ENCODE measurements at places on chromosomes 11 and 22.

DNA sequence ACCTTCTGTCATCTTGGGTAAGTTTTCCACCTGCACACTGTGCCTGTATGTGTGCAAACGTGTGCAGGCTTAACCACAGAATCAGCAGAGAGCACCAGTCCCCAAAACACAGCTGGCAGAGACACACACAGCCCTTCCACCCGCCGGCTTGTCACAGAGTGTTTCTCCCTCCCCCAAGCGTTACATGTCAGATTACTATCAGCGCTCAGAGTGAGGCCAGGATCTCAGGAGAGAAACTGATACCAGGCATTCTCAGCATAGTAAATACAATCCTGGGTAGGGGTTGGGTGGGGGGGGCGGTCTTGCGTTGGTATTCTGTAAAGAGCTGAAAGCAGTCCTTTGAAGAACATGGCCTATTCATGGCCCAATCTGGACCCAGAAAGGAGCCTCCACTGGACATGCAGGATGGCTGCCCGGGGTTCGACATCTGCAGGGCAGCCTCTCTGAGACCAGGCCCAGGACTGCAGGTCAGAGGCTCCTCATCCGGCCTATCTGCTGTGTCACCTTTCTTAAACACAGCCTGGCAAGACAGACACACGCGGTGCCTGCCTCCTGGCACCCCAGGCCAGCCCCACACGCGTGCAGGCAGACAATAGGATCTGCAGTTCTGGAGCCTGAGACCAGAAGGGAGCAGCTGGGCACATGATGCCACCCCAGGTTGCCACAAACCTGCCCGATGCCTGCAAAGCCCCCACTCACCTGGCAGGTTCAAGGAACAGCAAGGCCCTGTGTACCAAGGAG is 1.7 kb downstream of the OSBPL5 start:
- no peak for DNase-seq

DNA sequence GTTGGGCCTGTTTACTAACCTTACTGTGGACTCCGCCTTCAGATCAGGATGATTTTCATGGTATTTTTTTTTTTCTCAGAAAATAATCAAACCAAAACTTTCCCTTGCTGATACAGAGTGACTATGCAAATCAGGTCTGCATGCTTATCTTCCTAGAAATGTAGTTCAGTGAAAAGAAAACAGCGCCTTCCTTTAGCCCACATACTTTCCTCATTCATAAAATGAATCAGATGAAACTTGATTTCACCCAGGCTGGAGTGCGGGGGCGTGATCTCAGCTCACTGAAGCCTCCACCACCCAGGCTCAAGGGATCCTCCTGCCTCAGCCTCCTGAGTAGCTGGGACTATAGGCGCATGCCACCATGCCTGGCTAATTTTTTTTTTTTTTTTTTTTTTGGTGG is 26.0 kb downstream of the ZNRF3 start:
- no peak for DNase-seq

- DNase-seq, result no peak
These were observed 4.3 kb downstream of the INPPL1 start for GRCh38 chr11:72228844-72229231.

DNA sequence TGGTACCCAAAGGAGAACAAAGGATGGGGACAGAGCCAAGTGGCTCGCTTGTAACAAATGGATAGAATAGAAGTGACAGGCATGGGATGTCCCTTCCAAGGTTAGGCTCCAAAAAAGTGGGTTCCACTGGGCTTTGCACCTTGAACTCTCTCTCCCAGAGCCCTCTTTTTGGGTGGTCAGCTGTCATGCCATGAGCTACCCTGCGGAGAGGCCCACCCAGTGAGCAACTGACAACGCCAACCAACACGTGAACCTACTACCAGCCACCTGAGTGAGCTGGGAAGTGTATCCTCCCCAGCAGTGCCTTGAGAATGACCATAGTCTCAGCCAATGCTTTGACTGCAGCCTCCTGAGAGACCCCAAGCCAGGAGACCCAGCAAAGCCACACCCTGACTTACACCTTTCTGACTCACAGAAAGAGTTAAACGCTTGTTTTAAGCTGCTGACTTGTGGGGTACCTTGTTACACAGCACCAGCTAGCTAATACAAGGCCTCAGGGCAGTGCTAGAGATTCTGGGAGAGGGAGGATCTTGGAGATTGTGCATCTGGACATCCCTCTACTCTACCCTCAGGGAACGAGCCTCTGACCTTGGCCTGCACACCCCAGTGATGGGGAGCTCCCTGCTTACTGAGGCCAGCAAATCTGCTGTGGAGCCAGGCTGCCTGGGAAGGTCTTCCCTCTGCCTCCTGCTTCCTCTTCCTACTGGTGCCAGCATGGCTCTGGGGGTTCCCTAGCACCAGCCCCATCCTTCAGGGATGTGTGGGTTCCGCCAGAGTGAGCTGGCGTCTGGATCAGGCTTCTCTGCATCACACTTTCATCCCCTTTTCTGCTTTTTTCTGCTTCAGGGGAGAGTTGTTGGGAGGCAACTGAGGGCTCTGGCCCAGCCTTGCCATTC is 29.1 kb upstream of the RFPL3 start:
- no peak for DNase-seq

DNA sequence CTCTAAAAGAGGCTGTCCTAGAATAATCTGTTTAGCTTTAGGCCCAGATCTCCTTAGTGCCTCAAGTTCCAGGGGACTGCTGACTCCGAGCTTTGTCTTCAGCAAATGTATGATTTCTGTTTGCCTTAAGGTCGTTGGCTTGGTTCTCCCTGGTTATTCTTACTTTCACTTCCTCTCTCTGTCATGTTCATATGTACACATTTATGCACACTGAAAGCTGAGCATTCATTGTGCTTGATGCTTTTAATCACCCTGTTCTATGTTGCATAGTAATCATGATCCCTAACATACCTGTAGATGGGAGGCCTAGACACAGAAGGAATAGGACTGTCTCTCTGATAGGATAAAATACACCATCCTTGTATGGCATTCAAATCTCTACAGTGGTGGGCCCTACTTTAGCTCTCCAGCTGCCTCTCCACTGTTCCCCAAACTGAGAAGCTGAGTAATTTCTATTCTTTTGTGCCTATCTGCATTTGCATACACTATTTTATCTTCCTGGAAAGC is 7.2 kb downstream of the PPFIBP2 start:
- no peak for DNase-seq

- no peak for DNase-seq
These were observed 31.2 kb downstream of the ARHGAP8 start for GRCh38 chr22:44783581-44783980.

GRCh38 chr22:40204321-40205116 is 26.8 kb downstream of the TNRC6B start:
- DNase-seq, result no peak

GRCh38 chr11:9130297-9130696 is 38.9 kb upstream of the SCUBE2 start:
- peak; percentile 47 for DNase-seq

- DNase-seq, result peak; percentile 62
These were observed 76.5 kb upstream of the ARFGAP3 start for GRCh38 chr22:42933485-42934091.

GRCh38 chr11:44671234-44671633 is 55.5 kb upstream of the TSPAN18 start:
- no peak for DNase-seq

DNA sequence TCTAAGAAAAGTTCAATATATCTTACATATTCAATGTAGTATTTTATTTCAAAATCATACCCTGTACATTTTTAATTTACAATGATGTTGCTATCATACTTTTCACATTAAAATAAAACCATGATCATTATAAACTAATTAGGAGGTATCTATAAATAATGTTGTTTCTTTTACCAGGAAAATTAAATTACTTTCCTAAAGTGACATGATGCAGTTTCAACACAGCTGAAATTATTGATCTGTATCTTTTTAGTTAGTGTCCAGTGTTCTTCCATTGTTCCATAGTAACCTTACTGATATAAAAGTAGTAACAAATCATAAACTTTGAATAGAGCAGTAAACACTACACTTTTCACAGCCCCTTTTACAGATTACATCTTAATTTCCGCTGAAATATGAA is 29.7 kb downstream of the GRIA4 start:
- DNase-seq, result no peak

GRCh38 chr11:42145311-42145710 is 685.9 kb upstream of the LRRC4C start:
- DNase-seq, result no peak

GRCh38 chr11:65014726-65015227 is 817 bp downstream of the ARL2 start:
- no peak for DNase-seq

GRCh38 chr22:31681349-31682345 is 19.6 kb upstream of the PISD start:
- no peak for DNase-seq

DNA sequence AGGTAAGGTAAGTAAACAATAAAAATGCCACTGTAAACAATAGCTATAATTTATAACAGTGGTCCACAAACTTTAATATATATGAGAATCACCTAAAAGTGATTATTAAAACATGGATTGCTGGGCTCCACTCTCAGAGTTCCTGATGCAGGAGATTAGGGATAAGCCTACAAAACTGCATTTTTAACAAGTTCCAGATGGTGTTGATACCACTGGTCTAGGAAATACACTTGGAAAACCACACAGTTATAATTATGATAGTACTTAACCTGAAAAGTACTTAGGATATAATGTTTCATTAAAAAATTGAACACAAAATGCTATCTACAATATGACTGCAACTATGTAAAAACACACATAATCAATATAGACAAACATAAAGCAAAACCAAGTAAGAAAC is 20.4 kb downstream of the FCHSD2 start:
- no peak for DNase-seq

Data from Kasumi-1 (cell line).